Naive thymus-derived CD8-positive, alpha-beta T cell (primary cell): ENCODE measurements at places on chromosomes 13 and 19.
A peak's percentile ranks its signal among the peaks of the same experiment; 100 is the strongest.

GRCh38 chr19:13817615-13818371 lies 22.6 kb downstream of the ZSWIM4 start:
- no peak for DNase-seq

- no peak for DNase-seq
Observed at GRCh38 chr19:12995596-12996405, 526 bp downstream of the NFIX start.

- DNase-seq: no peak
Observed at GRCh38 chr19:11814700-11815035, 595 bp downstream of the ZNF440 start.

- no peak for DNase-seq
Observed at GRCh38 chr13:111909501-111909900, 157.4 kb upstream of the SOX1 start.

GRCh38 chr13:75530549-75530961 lies 7.1 kb downstream of the COMMD6 start:
- DNase-seq: peak; percentile 5

GRCh38 chr13:21048901-21049698 lies 12.3 kb downstream of the LATS2 start:
- no peak for DNase-seq

DNA sequence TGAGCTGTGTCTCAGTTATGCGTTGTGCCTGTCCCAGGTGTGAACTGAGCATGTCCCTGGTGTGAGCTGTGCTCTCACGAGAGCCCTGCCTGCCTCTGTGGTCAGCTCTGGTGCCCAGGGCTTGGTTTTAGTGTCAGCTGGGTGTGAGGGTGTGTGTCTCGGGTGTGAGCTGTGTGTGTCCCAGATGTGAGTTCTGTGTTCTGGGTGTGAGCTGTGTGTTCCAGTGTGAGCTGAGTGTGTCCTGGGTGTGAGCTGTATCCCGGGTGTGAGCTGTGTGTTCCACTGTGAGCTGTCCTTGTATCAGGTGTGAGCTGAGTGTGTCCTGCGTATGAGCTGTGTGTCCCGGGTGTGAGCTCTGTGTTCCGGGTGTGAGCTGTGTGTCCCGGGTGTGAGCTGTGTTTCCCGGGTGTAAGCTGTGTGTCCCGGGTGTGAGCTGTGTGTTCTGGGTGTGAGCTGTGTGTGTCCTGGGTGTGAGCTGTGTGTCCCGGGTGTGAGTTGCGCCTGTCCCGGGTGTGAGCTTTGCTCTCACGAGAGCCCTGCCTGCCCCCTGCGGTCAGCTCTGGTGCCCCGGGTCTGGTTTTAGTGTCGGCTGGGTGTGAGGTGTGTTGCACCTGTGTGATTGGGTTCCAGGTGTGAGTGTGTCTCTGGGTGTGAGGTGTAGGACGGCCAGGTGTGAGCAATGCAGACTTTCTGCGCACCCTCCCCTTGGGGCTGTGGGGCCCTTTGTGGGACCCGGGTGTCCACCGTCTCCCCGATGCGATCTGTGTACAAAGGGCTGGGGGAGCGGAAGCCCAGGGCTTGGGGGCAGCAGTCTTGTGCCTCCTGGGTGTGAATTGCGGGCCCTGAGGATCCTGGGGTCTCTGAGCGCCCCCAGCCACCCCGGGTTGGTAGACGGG lies 7.1 kb upstream of the PEAK3 start:
- DNase-seq: no peak

- no peak for DNase-seq
Observed at GRCh38 chr19:48627201-48627864, 8.0 kb downstream of the SPHK2 start.

DNA sequence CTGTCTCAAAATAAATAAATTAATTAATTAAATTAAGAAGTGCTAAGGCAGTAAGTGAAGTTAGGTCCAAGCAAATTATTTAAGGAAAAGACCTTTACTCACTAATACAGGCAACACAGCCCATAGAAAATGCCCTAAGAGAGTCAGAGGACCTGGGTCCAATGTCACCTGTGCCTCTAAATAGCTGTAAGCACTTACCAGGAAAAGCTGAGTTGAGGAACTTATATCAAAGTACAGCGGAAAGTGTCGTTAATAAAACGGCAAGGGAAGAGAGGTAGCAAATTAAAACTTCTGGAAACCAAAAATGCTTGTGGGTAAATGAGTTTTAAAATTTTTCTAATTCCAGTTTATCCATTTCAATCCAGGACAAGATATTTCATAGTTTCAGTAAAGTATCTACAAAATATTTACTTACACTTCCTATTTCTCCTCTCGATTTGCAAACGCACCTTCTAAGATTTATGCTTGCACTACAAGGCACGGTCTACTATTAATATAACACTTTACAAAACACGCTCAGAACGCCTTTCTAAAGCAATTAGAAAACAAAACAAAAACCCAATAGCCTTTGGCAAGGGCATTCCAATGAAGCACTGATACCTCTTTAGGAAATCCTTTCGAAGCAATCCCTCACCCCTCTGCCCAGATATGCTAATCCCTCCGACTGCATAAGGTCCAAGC lies 963 bp downstream of the VPS36 start:
- DNase-seq: no peak

DNA sequence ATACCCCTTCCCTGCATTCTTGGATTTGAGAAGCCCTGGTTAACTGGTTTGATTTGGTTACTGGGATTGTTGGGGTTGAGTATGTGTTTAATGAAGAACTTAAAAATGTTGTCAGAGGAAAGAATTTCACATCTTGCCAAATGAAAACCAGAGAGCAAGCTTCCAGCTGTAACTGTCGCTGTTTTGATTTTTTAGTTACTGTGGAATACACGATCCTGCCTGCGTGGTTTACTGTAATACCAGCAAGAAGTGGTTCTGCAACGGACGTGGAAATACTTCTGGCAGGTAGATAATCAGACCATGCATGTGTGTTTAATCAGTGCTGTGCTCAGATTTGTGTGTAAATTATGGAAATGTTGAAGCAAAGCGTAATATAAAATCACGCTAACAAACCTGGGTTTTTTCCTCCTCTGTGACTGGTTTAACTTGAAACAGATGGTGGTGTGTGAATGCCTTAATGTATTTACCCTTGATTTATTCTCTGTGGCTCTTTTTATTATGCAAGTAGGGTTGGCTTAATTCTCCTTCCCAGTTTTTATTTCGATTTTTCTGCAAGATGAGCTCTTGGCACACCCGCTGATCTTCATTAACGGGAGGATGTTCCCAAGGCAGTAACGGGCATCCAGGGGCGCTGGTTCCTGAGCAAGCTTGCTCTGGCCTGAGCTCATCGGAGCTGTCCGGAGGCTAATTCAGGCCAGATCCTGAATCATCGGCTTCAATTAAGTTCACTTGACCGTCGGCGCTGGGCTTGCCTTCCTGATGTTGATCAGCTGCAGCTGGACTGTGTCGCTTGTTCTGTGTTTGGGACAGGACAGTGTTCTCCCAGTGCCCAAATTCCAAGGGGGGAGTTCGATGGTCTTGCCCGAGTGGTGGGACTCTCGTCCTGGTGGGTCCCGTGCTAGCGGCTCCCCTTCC lies 16.0 kb downstream of the UPF1 start:
- no peak for DNase-seq

DNA sequence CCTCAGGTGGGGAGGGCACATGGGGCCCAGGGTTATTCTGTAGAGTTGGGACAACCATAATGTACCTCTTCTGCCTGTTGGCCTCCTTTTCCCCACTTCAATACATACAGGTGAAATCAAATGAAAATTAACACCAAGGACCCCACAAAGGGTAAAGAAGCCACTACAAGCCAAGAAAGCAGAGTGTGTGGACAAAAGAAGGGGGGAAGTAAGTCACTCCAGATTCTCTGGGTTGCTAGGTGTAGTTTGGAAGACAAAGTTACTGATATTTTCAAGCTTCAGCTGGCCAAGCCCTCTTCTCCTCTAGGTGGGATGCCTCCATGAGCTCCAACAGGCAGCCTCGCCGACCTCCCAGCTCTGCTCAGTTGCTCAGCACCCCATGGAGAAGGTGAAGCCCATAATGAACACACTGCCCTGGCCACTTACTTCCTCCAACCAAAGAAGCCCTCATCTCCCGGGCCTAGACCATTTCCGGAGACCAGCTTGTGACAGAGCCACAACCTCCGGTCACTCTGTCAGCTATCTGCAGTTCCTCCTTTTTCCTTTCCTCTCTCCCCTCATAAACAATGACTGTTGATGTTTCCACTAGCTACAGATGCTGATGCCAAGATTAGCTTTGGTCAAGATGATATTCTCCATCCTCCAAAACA lies 66.8 kb upstream of the MED4 start:
- no peak for DNase-seq

DNA sequence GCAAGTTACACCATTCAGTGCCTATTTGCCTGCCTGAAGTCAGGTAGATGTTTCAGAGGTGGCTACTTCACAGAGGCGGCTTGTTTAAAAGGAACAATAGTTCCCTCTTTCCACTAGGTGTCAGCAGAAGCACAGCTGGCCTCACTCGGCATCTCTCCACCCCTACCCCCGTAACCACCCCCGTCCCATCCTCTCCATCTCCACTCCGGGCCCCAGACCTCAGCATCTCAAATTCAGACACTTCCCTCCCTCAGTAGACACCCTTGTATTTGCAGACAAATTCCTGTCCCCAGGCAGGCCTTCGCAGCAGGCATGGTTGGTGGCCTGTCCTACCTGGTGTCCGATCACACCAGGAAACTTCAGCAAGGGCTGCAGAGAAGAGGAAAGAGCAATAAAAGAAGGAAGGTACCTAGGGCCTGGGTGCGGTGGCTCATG lies 9.1 kb upstream of the DPP9 start:
- DNase-seq: peak; percentile 66

GRCh38 chr13:90746230-90746629 lies 601.3 kb upstream of the MIR17HG start:
- no peak for DNase-seq

- no peak for DNase-seq
Observed at GRCh38 chr13:49314344-49314882, 66.7 kb downstream of the CDADC1 start.

GRCh38 chr13:111283991-111284390 lies 36.5 kb upstream of the TEX29 start:
- DNase-seq: no peak

GRCh38 chr13:83877651-83878355 lies 4.5 kb downstream of the SLITRK1 start:
- no peak for DNase-seq

- no peak for DNase-seq
Observed at GRCh38 chr13:114112231-114112825, 20.1 kb downstream of the RASA3 start.

DNA sequence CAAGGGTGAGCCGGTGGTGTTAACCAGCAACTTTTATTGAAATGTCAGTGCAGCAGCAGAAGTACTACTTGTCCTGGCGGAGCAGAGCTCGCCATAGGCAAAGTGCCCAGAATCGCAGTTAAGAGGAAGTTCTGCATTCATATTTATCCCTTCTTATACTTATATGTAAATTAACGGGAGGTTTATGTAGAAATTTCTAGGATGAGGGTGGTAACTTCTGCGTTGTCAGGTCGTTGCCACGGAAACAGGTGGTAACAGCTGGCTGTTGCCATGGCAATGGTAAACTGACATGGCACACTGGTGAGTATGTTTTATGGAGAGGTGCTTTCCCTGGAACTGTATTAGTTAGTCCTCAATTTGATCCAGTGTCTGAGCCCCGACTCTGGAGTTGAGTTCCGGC lies 2494.9 kb upstream of the PCDH20 start:
- DNase-seq: no peak

GRCh38 chr13:63567031-63567430 lies 2151.4 kb upstream of the PCDH20 start:
- DNase-seq: no peak

- peak; percentile 76 for DNase-seq
Observed at GRCh38 chr19:48489608-48490216, 20.5 kb downstream of the CYTH2 start.

DNA sequence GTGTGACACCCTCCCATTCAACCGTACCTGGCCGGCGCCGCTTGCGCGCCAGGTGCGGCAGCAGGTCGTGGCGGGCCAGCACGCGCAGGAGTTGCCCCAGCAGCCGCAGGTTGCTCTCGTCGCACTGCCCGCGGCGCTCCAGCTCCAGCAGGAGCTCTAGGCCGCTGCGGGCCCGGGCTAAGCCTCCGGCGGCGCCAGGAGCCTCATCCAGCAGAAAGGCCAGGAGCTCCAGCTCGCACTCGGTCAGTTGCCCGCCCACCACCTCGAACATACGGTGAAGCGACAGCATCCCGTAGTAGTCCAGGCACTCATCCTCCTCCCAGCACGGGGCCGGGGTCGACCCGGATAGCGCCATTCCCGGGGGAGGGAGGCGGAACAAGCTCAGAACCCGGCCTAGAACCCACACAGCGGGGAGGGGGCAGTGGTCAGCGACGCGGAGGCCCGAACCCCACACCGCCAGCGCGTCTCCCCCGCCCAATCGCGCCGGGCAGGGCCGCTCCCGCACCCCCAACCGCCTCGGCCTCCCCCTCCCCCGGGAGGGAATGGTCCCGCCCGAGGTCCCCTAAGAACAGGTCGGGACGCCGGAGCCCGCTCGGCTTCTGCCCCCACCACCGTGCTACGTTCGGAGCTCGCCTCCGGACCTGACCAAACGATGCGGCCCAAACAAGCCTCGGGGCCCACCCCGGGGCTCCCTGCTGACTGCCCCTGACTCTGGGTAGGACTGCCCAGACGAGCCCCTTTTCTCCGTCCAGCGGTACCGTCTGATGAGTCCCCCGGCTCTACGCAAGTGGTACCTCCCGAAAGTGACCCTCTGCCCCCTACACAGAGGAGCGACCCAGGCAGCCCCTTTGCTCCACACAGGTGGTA lies 591 bp downstream of the DEDD2 start:
- peak; percentile 26 for DNase-seq

DNA sequence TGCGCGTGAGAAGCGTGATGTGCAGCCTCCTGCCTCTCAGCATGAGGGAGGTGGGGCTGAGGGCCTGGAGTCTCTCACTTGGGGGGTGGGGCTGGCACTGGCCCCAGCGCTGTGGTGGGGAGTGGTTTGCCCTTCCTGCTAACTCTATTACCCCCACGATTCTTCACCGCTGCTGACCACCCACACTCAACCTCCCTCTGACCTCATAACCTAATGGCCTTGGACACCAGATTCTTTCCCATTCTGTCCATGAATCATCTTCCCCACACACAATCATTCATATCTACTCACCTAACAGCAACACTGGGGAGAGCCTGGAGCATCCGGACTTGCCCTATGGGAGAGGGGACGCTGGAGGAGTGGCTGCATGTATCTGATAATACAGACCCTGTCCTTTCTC lies 8.7 kb downstream of the CD177 start:
- no peak for DNase-seq

DNA sequence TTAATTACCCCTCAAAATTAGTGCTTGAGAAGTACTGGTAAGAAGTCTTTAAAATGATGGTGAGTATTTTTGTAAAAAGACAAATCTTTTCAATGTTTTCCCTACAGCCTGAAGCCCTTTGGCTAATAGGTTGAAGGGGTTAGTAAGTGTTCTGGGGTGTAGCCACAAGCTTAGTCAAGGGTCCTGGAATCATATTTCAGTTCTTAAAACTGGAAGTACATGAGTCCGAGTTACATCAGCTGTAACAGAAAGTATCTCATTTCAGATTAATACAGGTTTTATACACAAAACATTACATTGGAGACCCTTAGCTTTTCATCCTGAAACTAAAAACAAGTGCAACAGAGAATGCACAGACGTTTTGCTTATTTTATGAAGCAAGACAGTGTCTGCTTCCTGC lies 52.7 kb upstream of the TEX29 start:
- DNase-seq: no peak
